WTC11 (cell line): ENCODE measurements at places on chromosomes 6 and 20. TPM values are rescaled to one million over a fixed set of nuclear protein-coding genes. Genes with fewer than 3 reads are reported as not detected.

IPCEF1 gene
- total RNA-seq, result 0.25 to 1.3 TPM (median 1.2 TPM) in 3 replicates

- no peak overlapping the region for H3K4me3 ChIP-seq
- no peak overlapping the region for H3K27ac ChIP-seq
- peaks cover 4% of the 10 kb centered on the region for H3K4me1 ChIP-seq
Observed at GRCh38 chr20:1912053-1912452, 16.8 kb downstream of the SIRPA start.

- no peak overlapping the region for H3K4me3 ChIP-seq
- H3K27ac ChIP-seq, result no peak overlapping the region
- no peaks in the 10 kb centered on the region for H3K27me3 ChIP-seq
- DNase-seq, result no peak
- H3K4me1 ChIP-seq, result peaks cover 7% of the 10 kb centered on the region
Observed at GRCh38 chr6:145707397-145707796, 27.9 kb downstream of the EPM2A start.

DNA sequence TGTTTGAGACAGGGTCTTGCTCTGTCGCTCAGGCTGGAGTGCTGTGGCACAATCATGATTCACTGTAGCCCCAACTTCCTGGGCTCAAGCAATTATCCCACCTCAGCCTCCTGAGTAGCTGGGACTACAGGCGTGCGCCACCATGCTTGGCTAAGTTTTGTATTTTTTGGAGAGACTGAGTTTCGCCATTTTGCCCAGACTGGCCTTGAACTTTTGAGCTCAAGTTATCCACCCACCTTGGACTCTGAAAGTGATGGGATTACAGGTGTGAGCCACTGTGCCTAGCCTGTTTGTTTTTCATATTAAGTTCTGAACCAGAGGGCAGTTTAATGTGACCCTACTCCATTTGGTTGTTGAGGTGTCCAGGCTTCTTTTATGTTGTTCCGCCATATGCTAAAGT, 194.8 kb downstream of the PLCB1 start:
- H3K27ac ChIP-seq, result no peak overlapping the region
- H3K4me1 ChIP-seq, result peaks cover 11% of the 10 kb centered on the region
- DNase-seq, result no peak
- H3K27me3 ChIP-seq, result no peaks in the 10 kb centered on the region
- H3K36me3 ChIP-seq, result no peaks in the 10 kb centered on the region
- H3K4me3 ChIP-seq, result no peak overlapping the region

DNA sequence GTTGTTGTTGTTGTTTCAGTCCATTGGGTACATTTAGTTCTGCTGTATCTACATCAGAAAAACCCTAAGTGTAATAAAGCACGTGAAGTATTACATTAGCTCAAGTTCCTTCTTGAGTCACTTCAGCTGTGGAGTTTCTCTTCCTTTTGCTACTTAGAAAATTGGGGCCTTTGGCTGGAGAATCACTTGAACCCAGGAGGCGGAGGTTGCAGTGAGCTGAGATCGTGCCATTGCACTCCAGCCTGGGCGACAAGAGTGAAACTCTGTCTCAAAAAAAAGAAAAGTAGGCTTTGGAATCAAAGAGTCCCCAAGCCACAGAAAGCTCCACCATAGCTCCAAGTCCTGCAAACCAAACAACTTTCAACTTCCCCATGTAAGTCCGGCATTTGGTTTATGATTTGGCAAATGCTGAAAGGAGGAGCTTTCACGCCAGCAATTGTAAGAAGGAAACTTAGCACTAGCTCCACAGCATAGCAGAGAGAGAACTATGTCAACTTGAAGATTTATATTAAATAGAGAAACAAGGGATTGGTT, 56.5 kb upstream of the RNF144B start:
- no peaks in the 10 kb centered on the region for H3K27me3 ChIP-seq
- H3K4me1 ChIP-seq, result peaks cover 36% of the 10 kb centered on the region
- no peak overlapping the region for H3K27ac ChIP-seq
- H3K36me3 ChIP-seq, result no peaks in the 10 kb centered on the region
- no peak overlapping the region for H3K4me3 ChIP-seq

DNA sequence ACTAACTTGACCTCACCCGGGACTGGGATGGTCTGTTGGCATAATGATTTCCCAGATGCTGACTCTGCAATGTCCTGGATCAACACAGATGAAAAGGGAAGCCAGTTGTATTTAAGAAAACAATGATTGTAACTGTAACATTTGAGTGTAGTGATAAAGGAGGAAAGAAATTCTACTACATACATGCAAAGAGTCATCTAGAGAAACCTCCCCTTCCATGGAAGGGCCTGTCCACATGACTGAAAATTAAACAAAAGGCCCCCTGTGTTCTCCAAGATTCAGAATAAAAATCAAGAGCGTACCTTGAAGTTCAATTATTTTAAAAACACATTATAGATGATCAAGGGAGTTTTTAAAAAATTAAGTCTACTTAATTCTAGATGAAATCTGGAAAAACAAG, 151.2 kb downstream of the FOXC1 start:
- H3K27me3 ChIP-seq, result no peaks in the 10 kb centered on the region
- no peak overlapping the region for H3K27ac ChIP-seq
- no peak for DNase-seq

DNA sequence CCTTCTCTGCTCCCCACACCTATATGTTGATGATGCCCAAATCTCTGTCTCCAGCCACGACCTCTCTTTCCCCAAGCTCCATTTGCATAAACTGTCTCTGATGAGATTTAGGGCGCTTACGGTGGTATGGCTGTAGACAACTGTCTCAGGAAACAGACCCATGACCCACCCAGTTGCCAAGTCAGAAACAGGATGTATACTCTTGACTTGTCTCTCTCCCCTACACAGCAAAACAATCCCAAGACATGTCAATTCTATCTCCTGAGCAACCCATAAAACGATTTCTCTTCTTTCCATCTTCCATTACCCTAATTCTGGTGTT, 13.9 kb downstream of the GNL1 start:
- no peaks in the 10 kb centered on the region; the same call in 1 of the 2 replicates for H3K27me3 ChIP-seq
- H3K27ac ChIP-seq, result no peak overlapping the region
- H3K4me1 ChIP-seq, result peaks cover 10% of the 10 kb centered on the region

GGTLC1 gene
- total RNA-seq, result not detected in 3 replicates

CPNE1 gene
- 287 to 312 TPM (median 299 TPM) in 3 replicates for total RNA-seq

DNA sequence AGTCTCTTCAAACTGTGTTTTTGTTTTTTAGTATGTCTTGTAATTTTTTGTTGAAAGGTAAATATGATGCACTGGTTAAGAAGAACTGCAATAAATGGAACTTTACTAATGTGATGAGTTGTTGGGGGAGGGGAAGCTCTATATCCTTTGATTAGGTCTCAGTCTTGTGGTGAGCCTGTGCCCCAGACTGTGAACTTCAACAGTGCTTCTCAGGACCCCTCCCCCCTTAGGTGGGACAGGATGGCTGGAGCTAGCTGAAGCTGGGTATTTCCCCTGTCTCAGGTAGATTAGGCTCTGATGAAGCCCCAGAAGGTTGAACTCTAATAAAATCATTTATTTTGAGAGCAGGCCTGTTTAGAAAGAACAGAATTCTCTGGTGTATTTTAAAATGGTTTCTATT, 31.4 kb upstream of the TASP1 start:
- H3K27ac ChIP-seq, result no peak overlapping the region
- DNase-seq, result peak; percentile 16
- H3K36me3 ChIP-seq, result no peaks in the 10 kb centered on the region
- peaks cover 10% of the 10 kb centered on the region for H3K4me1 ChIP-seq
- no peak overlapping the region for H3K4me3 ChIP-seq

DNA sequence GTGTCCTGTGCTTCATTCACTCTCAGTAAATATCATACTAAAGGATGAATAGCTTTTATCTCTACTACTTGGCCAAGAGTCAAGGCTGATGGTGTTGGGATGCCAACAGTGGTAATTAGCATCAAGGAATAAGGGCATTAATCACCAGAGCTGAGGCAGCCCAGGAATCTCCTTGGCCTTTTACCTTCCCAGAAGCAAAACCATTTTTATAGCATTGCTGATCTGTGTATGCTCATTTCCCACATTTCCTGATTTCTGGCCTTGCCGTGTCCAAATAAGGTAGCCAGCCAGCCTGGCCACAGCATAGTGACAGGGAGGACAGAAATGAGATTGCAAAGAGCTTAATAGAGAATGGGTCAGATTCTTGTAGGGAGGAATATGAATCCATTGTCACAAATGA, 76.7 kb upstream of the FOXO3 start:
- H3K27me3 ChIP-seq, result no peaks in the 10 kb centered on the region
- no peak overlapping the region for H3K27ac ChIP-seq
- DNase-seq, result no peak
- no peaks in the 10 kb centered on the region for H3K36me3 ChIP-seq
- no peaks in the 10 kb centered on the region for H3K4me1 ChIP-seq

- H3K4me3 ChIP-seq, result no peak overlapping the region
- no peaks in the 10 kb centered on the region for H3K27me3 ChIP-seq
- peaks cover 5% of the 10 kb centered on the region; the same call in 1 of the 2 replicates for H3K36me3 ChIP-seq
- H3K27ac ChIP-seq, result no peak overlapping the region
Observed at GRCh38 chr6:154950979-154951344, 44.2 kb upstream of the TIAM2 start.

GRIK2 gene
- total RNA-seq, result 2.7 to 6.0 TPM (median 5.2 TPM) in 3 replicates

PACRG gene
- 0.44 TPM in 2 of 3 replicates, not detected in the other for total RNA-seq

POU5F1 gene
- total RNA-seq, result 2,735 to 3,160 TPM (median 3,135 TPM) in 3 replicates

GRCh38 chr6:27388293-27389197, at the start of gene ZNF391:
TSS of gene ZNF391 (plus strand) at chr6:27388759. CDS start at chr6:27400371, 11,612 bp downstream.
- peaks cover 14% of the 10 kb centered on the region for H3K4me1 ChIP-seq
- no peaks in the 10 kb centered on the region for H3K27me3 ChIP-seq
- H3K4me3 ChIP-seq, result peak within 1 kb of the TSS; percentile 92

DNA sequence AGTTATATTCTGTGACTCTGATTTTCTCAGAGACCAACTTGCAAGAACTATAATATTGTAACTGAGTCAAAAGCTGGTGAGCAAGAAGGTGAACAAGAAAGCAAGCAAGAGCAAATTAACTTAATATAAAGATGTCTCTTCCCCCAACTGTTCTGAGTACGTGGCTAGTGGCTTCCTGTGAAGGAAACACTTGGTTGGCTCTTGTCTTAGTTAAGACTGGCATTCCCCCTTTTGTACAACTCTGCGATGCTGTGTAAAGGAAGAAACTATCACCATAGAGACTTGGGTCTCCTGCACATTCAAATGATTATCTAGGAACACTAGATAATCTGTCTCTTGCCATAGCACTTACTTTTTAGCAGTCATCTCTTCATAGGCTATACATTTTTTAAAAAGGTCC, 47.3 kb upstream of the TNFAIP3 start:
- no peaks in the 10 kb centered on the region for H3K27me3 ChIP-seq
- no peak overlapping the region for H3K27ac ChIP-seq
- H3K4me1 ChIP-seq, result no peaks in the 10 kb centered on the region
- DNase-seq, result no peak
- H3K36me3 ChIP-seq, result no peaks in the 10 kb centered on the region
- no peak overlapping the region for H3K4me3 ChIP-seq

- no peaks in the 10 kb centered on the region for H3K36me3 ChIP-seq
- H3K4me1 ChIP-seq, result peaks cover 15% of the 10 kb centered on the region
- no peak for DNase-seq
- H3K27ac ChIP-seq, result no peak overlapping the region
Observed at GRCh38 chr6:53144802-53145201, 3.8 kb downstream of the GCM1 start.

HLA-DOB gene
- total RNA-seq, result 0.15 to 0.55 TPM (median 0.46 TPM) in 3 replicates

- peak overlapping the region; percentile 47 for H3K27ac ChIP-seq
- H3K27me3 ChIP-seq, result no peaks in the 10 kb centered on the region
- no peaks in the 10 kb centered on the region for H3K36me3 ChIP-seq
- no peak for DNase-seq
- H3K4me1 ChIP-seq, result peaks cover 11% of the 10 kb centered on the region
Observed at GRCh38 chr6:158548418-158549161, 11.3 kb upstream of the TMEM181 start.

GRCh38 chr6:166204852-166205650, 37.4 kb upstream of the TBXT start:
- no peak for DNase-seq
- no peaks in the 10 kb centered on the region for H3K36me3 ChIP-seq
- H3K4me3 ChIP-seq, result no peak overlapping the region

DNA sequence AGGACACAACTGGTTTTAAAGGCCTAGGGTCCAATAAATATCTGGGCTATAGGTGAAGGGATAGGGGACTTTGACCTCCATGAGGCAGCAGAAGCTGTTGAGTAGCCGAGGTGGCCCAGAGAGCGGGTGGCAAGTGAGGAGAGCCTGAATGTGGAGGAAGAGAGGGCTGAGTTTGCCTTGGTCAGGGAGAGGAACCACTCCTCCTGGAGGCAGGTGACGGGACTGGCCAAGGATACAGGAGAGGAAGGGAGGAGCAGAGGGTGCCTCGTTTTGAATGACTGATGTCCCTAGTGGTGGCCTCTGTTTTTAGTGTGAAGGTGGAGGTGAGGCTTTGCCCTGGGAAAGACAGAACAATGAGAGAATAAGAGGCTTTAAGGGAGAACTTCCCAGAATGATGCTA, 19.1 kb upstream of the AAR2 start:
- peak; percentile 74 for DNase-seq
- H3K4me1 ChIP-seq, result no peaks in the 10 kb centered on the region; the same call in 1 of the 2 replicates
- H3K4me3 ChIP-seq, result no peak overlapping the region
- H3K27me3 ChIP-seq, result no peaks in the 10 kb centered on the region

DNA sequence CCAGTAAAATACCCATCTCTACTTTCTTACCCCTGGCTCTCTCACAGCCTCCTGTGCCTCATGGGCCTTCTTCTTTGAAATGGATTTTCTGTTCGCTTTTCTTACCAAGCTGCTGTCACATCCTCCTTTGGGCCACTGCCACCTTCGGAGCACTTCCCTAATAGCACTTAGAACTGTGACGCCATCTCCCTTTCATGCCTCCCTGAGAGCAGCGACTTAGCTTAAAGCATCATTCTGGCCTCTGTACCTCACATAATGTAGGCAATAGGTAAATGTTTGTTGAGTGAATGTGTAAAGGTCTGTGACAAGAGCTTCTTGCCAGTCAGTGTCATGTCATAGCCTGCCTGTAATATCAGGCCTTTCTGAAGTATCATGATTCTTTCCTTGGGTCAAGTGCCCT, 78.8 kb downstream of the ADGRG6 start:
- H3K4me1 ChIP-seq, result peaks cover 27% of the 10 kb centered on the region
- no peaks in the 10 kb centered on the region for H3K36me3 ChIP-seq
- H3K4me3 ChIP-seq, result no peak overlapping the region
- no peak overlapping the region for H3K27ac ChIP-seq
- no peaks in the 10 kb centered on the region for H3K27me3 ChIP-seq
- no peak for DNase-seq

PIGU gene
- total RNA-seq, result 24.8 to 31.7 TPM (median 28.7 TPM) in 3 replicates

DNA sequence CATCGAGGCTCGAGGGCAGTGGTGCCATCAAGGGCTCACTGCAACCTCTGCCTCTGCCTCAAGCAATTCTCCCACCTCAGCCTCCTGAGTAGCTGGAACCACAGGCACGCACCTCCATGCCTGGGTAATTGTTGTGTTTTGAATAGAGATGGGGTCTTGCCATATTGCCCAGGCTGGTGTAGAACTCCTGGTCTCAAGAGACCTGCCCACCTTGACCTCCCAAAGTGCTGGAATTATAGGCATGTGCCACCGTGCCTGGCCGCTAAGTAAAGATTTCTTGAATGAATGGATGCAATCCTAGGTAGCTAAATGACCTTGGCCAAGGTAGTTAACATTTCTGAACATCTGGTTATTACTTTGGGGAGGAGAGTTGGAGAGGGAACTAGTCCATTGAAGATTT, 7.4 kb downstream of the SCAF8 start:
- H3K4me3 ChIP-seq, result no peak overlapping the region
- H3K36me3 ChIP-seq, result peaks cover 6% of the 10 kb centered on the region; the same call in 1 of the 2 replicates
- DNase-seq, result no peak
